AG20443 (cell line): ENCODE measurements at places on chromosomes 5 and 9.
A peak's percentile ranks its signal among the peaks of the same experiment; 100 is the strongest.

GRCh38 chr5:77568082-77568481 lies 70.4 kb downstream of the OTP start:
- DNase-seq: no peak

DNA sequence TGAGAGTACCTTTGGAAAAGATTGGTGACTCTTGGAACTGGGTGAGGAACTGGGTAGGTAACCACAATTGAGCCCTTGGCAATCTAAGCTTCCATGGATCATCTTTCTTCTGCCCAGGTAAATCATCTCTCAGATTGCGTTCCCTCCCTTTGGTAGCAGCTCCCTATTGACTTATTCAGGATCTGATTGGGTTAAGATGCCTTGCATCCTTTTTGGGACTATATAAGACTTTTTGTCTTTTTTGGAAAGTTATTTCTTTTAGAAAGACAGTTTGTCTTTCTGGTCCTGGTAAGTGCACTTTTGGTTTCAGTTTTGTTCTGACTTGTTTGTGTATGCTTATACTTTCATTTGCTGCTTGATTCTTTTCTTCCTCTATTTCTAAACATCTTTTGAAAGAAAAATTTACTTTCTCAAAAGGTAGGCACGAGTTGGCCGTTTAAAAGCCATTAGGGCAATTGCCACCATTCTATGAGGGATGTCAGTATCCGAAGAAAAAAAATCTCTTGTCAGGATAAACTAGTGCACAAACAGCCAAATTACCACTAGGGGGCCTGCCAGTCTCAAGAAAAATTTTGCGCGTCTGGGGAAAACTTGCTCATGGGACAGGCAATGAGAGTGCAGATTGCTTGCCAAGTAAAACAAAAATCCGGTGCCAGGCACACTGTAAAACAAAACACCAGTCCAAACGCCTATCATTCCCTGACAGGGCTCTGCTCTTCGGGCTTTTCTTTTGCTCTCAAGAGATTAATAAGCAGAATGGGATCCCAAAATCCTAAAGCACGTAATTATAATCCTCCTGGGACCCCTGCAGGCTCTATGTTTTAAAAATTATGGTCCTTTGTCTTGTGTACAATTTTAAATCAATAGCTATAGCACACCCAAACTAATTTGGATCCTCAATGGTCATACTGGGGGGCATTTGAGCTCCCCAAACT lies 12.8 kb downstream of the OR1J1 start:
- peak; percentile 85 for DNase-seq

- DNase-seq: peak; percentile 89
Measured at GRCh38 chr5:135135530-135136226, 101.7 kb upstream of the PITX1 start.

DNA sequence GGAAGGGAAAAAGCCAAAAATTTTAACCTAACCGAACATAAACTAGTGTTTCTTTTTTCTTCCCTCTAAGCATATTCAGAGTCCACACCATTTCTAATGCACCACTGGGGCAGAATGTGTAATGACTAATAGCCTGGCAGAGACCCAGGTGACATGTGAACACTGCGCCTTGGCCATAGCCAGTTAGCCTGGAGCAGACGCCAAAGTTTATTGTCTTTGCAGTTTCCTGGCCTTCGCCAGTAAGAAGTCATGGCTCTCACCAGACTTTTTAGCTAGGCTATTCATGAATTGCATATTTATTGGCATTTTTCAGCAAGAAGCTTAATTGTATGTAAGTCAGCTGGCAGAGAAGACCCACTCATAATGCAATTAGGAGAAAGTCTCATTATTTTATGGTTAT lies 182.8 kb upstream of the SLC27A6 start:
- DNase-seq: no peak

GRCh38 chr5:39623291-39623865 lies 198.6 kb upstream of the DAB2 start:
- peak; percentile 19 for DNase-seq

DNA sequence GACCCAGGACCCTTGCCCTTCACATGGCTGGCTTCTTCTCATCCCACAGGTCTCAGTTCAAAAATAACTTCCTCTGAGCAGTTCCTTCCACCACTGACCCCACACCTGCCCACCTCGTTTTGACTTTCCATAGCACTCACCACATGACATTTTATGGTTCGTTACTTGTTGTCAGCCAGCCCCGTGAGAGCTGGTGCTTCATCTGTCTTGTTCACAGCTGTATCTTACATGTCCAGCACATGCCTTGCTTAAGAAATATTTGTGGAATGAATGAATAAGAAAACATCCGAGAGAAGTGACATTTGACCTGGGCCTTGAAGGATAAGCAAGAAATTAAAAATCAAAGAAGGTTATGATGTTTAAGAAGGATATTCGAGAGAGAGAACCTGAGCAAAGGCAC lies 193.9 kb downstream of the RFK start:
- peak; percentile 32 for DNase-seq

- no peak for DNase-seq
Measured at GRCh38 chr9:129390541-129390940, 212.5 kb upstream of the IER5L start.

GRCh38 chr5:115246361-115246991 lies 16.2 kb downstream of the PGGT1B start:
- DNase-seq: peak; percentile 55

DNA sequence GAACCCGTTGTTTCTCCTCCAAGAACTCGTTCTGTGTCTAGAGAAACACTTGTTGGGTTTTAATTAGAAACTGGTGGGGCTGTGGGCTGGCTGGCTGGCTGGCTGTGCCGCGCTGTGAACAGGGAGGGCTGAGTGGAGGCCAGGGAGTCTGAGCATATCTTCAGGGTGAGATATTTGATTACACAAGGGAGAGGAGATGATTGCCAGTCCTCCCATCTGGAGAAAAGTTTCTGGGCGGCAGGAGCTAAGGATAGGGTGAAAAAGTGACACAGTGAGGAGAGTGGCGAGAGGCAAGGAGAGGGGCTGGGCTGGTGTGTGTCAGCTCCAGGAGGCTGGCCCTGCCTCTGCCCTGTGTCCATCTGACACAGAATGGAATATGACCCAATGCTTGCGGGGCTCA lies 63.0 kb downstream of the GDNF start:
- peak; percentile 90 for DNase-seq

GRCh38 chr5:132064140-132064539 lies 3.7 kb downstream of the IL3 start:
- no peak for DNase-seq

- DNase-seq: peak; percentile 76
Measured at GRCh38 chr9:109640580-109641371, 139.2 kb upstream of the PALM2AKAP2 start.

GRCh38 chr9:30815585-30815984 lies 1568.9 kb upstream of the ACO1 start:
- no peak for DNase-seq

DNA sequence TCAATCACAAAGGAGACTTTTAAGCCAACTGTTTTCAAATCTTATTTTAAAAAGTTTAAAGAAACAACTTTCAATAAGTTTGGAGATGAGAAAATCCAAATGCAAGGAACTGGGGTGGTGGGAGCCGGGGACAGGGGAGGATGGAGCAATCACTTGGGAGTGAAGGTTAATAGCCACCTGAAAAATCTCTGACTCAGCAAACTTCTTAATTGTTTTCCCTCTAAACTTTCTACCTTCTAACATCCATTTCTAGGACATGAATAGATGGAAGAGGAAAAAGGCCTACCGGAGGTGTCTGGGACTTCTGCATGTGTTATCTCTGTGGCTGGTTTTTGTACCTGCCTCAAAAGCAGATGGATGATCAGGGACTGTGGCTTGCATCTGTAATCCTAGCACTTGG lies 360.6 kb downstream of the OSTF1 start:
- no peak for DNase-seq

GRCh38 chr9:91071184-91071990 lies 269.8 kb downstream of the SYK start:
- DNase-seq: peak; percentile 83

DNA sequence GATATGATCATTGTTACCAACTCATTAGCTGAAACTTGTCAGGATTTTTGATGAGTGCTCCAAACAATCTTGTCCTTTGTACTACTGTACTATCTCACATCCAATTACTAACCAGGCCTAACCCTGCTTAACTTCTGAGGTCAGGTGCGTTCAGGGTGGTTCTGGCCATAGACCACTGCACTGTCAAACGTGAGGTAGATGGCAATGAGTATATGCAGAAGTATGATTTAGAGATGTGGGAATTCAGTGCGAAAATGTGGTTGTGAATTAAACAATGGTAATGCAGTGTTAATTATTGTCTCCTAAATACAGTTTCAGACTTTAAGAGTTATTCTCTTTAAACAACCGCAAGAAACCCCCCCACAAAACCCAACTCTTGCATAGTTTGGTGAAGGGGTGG lies 86.5 kb downstream of the ANKRD55 start:
- no peak for DNase-seq

- peak; percentile 25 for DNase-seq
Measured at GRCh38 chr5:145697251-145697990, 137.7 kb downstream of the PRELID2 start.

GRCh38 chr5:137141779-137142178 lies 357.3 kb downstream of the SPOCK1 start:
- peak; percentile 42 for DNase-seq

DNA sequence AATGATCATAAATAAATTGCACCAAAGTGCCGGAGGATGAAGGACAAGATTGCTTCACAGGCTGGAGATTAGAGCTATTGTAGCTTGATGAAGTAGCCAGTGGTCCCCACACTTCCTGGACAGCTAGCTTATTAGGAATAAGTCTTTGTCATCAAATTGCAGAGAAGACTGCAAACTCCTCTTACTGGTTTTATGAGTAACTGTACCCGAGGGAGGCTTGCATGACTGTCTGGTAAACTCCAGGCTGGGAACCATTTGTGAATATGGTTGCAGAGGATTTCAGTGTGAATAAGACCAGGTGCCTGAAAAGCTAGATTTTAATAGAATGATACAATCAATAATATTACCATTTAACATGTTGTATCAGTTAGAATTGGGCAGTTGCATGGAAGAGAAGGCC lies 36.5 kb upstream of the SEMA5A start:
- peak; percentile 27 for DNase-seq

- no peak for DNase-seq
Measured at GRCh38 chr5:132539716-132540115, 3.6 kb downstream of the IL5 start.

DNA sequence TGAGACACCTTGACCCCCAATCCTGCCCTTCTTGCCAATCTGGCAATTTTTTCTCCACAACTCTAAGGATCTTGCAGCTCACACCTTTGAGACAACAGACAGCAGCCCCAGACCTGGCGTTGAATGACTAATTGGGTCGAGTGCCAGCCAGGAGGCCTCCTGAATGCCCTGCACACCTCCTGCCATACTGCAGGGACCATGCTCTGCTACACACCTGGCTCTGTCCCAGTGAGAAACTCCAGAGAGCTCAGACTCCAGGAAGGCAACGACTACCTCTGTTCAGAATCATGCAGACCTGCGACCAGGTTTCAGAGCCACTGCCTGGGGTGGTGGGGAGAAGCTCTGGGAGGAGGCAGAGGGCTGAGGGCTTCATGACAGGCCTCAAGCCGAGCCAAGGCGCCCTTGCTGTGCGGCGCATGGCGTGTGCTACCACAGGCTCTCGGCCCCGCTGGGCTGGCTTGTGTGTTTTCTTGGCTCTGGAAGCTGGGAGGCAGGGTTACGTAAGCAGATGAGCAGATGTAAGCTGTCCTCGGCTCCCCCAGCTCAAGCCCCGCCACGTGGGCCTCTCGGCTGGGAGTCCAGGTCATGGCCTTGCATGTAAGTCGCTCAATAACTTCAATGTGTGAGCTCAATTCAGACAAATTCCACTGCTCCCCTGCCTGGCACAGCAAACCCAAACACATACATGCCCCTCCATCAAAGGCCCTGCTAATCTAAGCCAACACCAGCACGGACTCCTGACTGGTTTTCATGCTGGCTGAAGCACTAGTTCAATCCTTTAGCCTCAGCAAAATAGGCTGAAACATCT lies 27.5 kb downstream of the B4GALT1 start:
- peak; percentile 87 for DNase-seq

GRCh38 chr9:74887981-74888370 lies 255 bp upstream of the TRPM6 start:
- no peak for DNase-seq

DNA sequence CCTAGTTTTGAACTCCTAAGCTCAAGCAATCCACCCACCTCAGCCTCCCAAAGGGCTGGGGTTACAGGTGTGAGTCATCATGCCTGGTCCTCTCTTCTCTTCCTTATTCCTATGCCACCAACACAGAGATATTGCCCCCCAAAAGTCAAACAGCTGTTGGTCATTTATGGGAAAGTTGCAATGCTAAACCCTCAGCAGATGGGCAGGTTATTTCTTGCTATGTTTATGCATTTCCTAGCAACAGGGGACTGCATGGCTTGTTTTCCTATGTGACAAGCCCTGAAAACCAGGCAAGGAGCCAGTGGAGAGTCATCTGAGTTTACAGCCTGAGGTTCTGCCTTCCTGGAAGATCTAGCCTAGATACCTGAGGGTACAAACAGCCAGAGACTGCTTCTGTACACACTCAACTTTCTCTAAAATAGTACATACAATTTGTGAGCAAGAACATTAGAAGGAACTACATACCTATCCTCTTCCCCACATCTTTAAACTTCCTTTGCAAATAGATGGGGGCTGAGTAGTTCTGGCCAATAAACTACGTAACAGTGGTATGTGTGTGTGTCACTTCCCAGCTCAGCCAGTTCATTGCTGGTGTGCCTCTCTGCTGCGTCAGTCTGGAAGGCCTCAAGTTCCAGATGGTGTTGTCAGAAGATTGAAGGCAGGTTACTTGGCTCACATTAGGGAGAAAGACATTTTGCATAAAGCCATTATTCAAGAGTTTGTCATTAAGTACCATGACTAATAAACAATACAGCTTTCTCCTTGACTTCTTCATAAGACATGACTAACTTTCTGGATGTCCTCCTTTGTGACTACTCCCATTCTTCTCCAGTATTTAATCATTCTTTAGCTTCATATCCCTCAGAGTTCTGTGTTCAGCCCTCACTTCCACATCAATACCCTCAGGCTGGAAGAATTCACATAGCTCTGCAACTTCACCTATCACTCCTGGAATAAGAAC lies 65.3 kb downstream of the CSNK1A1 start:
- peak; percentile 82 for DNase-seq

DNA sequence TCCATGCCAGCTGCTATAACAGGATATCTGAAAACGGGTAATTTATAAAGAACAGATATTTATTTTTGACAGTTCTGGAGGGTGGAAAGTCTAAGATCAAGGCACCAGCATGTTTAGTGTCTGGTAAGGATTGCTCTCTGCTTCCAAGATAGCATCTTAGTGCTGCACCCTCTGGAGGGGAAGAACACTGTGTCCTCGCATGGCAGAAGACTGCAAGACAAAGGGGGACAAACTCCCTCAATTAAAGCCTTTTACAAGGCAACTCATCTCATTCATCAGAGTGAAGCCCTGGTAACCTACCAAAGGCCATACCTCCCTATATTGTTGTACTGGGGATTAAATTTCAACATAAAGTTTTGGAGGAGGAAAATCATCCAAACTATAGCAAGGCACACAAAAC lies 298.9 kb upstream of the EDIL3 start:
- no peak for DNase-seq

DNA sequence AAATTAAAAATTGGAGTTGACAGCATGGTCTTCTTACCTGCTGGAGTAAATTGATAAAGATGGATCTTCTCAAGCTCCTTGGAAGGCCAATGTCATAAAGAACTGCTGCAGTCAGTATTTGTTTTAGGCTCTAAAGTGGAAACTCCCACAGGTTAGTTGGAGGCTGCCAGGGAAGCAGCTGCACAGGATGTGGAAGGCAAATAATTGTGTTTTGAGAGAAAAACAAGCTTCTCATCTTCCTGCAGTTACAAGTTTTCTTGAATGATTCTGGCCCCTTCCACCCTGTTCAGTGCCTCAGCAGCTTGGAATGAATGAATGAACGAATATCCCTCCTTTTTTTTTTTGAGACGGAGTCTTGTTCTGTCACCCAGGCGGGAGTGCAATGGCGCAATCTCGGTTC lies 13.9 kb downstream of the MROH2B start:
- DNase-seq: no peak

GRCh38 chr5:138573949-138574670 lies 1.1 kb downstream of the HSPA9 start:
- no peak for DNase-seq
